Regular cardiac myocyte (primary cell): ENCODE measurements at places on chromosomes 16 and 17. TPM values are rescaled to one million over a fixed set of nuclear protein-coding genes. Genes with fewer than 3 reads are reported as not detected.

Gene GCGR
- total RNA-seq, result not detected in 2 replicates

Gene LRRC37A3
- 2.5 and 10.7 TPM in 2 replicates for total RNA-seq

Gene KRT40
- not detected in 2 replicates for total RNA-seq

Gene CRYBA1
- total RNA-seq, result 0.19 TPM in 1 of 2 replicates, not detected in the other

Gene NECAB2
- total RNA-seq, result not detected in 2 replicates

Gene DNASE1L2
- total RNA-seq, result 0.56 and 0.58 TPM in 2 replicates

Gene CES1
- under 0.01 and 0.58 TPM in 2 replicates for total RNA-seq

Gene SOX8
- 0.28 and 0.77 TPM in 2 replicates for total RNA-seq

Gene ACAP1
- 0.56 and 0.58 TPM in 2 replicates for total RNA-seq

Gene CDH8
- total RNA-seq, result 3.4 and 4.6 TPM in 2 replicates

Gene CTRB2
- total RNA-seq, result not detected in 2 replicates

Gene GPR142
- total RNA-seq, result not detected in 2 replicates

Gene WNK4
- total RNA-seq, result 3.5 and 4.5 TPM in 2 replicates

Gene SLC5A10
- under 0.01 TPM in 1 of 2 replicates, not detected in the other for total RNA-seq

Gene MRM3
- 16.3 and 24.2 TPM in 2 replicates for total RNA-seq

Gene RPL38
- 561 and 1,016 TPM in 2 replicates for total RNA-seq

Gene TRAF7
- total RNA-seq, result 33.8 and 44.3 TPM in 2 replicates
